ENCODE measurements at places on chromosomes 1 and 21. TPM values are rescaled to one million over a fixed set of nuclear protein-coding genes. Genes with fewer than 3 reads are reported as not detected.

Gene CRABP2
- total RNA-seq: 0.59 TPM

Gene LYPLA2
- total RNA-seq: 26.8 TPM

DNA sequence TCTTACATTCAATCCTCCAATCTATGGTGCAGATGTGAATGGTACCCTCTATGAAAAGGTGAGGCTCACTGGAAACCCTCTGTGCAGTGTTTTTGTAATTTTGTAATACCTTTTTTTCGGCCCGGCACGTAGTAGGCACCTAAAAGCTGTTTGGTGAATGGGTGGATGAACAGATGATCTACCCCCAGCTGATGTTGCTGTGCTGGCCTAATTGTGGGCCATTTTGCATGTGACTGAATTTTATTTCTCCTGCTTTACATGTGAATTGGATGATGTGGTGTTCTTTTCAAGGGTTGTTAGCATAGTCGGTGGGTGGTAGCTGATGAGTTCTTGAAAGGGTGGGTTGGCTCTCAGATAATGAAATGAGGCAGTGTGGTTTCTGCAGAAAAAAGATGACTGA, 10.4 kb downstream of the KDM4A start:
- no peak for DNase-seq

- DNase-seq: no peak
Measured at GRCh38 chr21:36369064-36369685, 16.0 kb upstream of the CHAF1B start.
